ENCODE measurements at places on chromosomes 7 and 10. TPM values are rescaled to one million over a fixed set of nuclear protein-coding genes. Genes with fewer than 3 reads are reported as not detected.

DNA sequence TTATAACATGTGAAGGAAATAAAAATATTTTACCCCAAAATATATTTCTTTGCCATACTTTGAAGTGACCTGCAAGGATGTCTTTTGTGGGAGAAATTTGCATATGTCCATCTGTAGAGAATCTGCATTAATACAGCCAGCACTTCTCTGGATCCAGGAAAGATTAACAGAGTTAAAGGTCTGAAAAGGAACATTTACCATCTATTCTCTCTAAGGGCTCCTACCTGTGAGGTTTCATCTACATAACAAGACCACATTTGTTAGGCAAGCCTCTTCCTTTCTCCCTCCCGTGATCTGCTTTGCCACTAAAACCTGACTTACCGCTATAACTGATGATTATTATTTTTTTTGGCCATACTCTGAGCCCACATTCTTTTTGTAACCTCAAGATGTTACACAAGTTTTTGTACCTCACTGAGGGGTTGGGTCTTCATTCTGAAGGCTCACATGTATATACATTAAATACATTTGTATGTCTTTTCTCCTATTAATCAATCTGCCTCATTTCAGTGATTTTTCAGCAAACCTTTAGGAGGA lies 129.4 kb downstream of the AKR1D1 start:
- H3K27me3 ChIP-seq = peaks cover 1% of the 10 kb centered on the region
- no peaks in the 10 kb centered on the region for H3K36me3 ChIP-seq
- no peaks in the 10 kb centered on the region for H3K4me1 ChIP-seq
- no peak overlapping the region for H3K27ac ChIP-seq

DNA sequence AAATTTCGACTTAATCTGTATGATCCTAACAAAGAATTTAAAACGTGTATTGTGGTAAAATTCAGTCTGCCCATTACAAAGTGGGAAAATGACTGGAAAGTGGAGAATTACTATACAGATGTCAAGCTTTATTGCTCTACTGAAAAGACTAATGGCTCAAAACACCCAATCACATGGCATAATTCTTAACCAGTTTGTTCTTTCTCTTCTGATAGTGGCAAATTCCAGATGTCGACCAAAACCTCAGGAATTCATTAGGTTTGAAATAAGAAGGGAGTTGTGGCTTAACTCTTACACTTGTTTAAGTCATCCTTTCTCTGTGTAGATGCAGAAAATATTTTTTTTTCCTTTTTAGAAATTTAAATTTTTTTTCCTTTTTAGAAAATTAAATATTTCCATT lies 1254.9 kb upstream of the LRRN3 start:
- no peaks in the 10 kb centered on the region for H3K36me3 ChIP-seq
- H3K4me1 ChIP-seq = no peaks in the 10 kb centered on the region
- DNase-seq = no peak

- no peak overlapping the region for H3K4me3 ChIP-seq
- no peak overlapping the region for H3K27ac ChIP-seq
- DNase-seq = no peak
- no peaks in the 10 kb centered on the region for H3K36me3 ChIP-seq
These were observed 187.9 kb downstream of the DIP2C start for GRCh38 chr10:501596-501995.

GRCh38 chr7:123864966-123865365 lies 20.0 kb downstream of the HYAL4 start:
- DNase-seq = no peak
- no peaks in the 10 kb centered on the region for H3K4me1 ChIP-seq
- no peaks in the 10 kb centered on the region for H3K36me3 ChIP-seq
- no peak overlapping the region for H3K4me3 ChIP-seq
- no peak overlapping the region for H3K27ac ChIP-seq
- H3K27me3 ChIP-seq = peaks cover 4% of the 10 kb centered on the region

DNA sequence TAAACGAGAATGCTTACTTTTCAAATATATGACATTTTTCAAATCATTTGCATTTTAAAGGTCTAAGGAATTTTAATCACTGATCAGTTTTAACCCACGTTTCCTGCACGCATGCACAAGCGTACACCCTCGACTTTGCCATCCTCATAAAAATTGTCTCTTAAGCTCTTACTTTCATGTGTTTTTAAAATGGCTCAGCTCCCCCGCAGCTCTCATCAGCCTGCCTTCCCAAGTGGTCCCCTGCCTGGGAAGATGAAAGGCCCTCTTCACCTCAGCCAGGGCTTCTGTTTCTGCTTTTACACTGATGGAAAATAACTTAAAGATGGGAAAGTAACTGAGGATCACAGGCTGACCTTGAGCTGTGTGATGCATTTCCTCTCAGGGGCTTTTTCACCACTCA lies 131.6 kb upstream of the LSM8 start:
- H3K36me3 ChIP-seq = no peaks in the 10 kb centered on the region
- DNase-seq = no peak
- no peaks in the 10 kb centered on the region for H3K4me1 ChIP-seq
- H3K27ac ChIP-seq = no peak overlapping the region

GRCh38 chr10:25036381-25036780 lies 20.0 kb downstream of the THNSL1 start:
- H3K4me3 ChIP-seq = no peak overlapping the region
- DNase-seq = no peak
- H3K4me1 ChIP-seq = peaks cover 2% of the 10 kb centered on the region
- no peak overlapping the region for H3K27ac ChIP-seq

The AEBP1 gene
- total RNA-seq = 38.7 TPM

The PPP1R3C gene
- total RNA-seq = 0.21 TPM

The SYNPO2L gene
- not detected for total RNA-seq
